Fibroblast of lung (primary cell): ENCODE measurements at places on chromosomes 7 and 10.
A peak's percentile ranks its signal among the peaks of the same experiment; 100 is the strongest.

GRCh38 chr7:100629117-100629716 lies 12.1 kb downstream of the TFR2 start:
- no peak for DNase-seq

- DNase-seq, result no peak
Measured at GRCh38 chr10:122404576-122404975, 30.1 kb downstream of the PLEKHA1 start.

DNA sequence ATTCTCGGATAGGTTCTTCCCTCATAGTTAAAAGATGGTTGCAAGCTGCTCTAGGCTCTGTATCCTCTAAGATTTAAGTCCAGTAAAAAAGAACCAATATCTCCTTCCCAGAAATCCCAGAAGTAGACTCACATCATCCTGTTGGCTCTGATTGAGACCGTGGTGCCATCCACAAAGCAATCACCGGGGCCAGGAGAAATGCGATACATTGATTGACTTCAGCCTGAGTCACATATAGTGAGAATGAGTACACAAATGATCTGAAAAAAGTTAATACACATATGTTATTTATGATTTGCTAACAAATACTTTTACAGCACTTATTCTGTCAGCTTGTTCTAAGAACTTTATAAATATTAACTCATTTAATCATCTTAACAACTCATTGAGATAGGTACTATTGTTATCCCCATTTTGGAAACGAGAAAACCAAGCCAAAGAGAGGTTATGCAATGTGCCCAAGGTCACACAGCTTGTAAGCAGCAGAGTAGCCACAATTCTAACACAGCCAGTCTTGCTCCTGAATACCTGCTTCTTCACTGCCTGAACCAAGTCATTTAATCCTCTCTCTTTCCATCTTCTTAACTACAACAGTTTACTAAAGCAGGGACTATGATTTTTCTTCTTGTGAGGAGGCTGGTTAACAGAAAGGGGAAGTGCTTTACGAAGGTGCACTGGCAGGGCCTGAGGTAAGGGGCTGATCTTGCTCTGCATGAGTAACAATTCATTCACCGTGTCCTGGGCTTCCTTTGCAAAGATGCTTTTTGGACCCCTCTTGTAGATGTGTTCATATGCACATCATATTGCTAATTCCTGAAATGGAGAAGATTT lies 177.0 kb downstream of the REEP3 start:
- DNase-seq, result no peak

- DNase-seq, result peak; percentile 89
Measured at GRCh38 chr7:43639858-43640491, 57.1 kb downstream of the STK17A start.

DNA sequence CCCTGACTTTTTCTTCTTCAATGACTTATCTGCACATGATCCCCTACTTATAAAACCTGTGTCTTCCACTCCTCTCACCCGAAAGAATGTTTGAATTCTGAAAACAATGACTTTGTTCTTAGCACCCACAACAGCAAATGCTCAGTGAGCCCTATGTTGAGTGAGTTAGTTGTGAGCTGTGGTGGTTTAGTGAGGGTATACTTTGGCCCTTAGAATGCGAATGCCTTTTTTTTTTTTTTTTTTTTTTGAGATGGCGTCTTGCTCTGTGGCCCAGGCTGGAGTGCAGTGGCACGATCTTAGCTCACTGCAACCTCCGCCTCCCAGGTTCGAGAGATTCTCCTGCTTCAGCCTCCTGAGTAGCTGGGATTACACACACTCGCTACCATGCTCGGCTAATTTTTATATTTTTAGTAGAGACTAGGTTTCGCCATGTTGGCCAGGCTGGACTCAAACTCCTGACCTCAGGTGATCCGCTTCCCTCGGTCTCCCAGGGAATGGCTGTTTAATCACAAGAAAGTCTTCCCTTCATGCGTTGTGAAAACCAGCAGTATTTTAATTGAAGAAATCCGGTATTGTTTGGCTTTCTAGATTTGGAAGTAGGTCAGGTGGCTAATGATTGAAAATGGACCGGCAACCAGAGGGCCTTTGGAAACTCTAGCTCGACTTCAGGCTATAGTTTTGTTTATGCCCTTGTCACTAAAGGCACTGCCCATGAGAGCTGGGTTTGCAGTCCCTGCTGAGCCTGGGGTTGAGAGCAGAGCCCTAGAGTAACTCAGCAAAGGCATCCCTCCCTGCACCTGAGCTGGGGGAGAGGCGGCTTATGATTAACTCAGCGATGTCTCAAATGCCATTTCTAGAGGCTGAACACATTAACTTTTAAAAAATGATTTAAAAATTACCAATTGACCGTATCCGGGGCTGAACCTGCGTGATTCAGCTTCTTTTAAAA lies 41.3 kb downstream of the CUX1 start:
- no peak for DNase-seq

DNA sequence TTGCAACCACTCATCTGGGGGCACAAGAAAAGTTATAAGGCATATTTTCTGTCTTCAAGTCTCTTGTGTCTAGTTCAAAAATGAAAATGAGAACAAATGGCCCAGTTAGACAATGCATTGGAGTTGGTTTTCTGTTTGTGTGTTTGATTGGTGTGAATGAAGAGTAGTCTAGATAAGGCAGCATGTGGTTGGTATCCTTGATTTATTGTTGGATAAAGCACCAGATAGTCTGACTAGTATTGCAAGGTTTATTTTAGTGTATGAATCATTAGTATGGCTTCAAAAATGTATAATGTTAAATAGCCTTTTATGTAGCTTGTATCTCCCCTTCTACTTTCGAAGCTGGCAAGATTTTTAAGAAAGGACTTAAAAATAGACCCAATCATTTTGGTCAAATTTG lies 237.3 kb downstream of the CDK14 start:
- DNase-seq, result peak; percentile 76

DNA sequence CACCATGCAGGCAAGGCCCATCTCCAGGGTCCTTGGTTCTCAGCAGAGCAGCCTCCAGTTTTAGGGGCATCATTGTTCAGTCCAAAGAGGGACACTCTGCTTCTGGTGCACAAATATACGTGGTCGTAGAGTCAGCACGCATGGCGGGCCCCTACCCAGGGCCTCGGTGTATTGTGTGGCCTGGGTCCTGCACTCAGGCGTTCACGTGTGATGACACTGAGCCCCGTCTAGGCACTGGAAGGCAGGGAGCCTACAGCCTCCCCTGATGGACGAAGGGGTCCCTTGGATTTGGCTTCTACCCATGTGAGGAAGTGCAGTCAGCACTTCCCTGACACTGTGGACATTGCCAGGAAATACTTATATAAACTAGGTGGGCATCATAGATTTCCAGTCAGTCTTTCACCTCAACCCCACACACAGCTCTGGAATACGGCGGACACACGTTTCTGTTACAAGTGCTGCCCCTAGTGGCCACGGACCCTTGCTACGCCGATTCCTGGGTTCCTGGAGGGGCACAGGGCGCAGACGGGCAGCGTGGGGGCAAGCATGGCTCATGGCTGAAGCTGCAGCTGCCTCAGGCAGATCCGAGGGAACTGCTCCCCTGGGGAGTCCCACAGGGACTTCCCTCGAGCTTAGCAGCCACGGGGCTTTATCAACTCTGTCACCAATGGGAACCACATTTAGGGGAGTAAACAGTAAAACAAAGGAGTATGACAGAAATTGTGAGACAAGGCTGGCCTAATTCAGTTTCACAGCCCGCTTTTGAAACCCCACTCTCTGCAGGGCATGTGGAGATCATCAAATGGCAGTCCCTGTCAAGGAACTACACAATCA lies 25.4 kb downstream of the AIFM2 start:
- DNase-seq, result no peak

DNA sequence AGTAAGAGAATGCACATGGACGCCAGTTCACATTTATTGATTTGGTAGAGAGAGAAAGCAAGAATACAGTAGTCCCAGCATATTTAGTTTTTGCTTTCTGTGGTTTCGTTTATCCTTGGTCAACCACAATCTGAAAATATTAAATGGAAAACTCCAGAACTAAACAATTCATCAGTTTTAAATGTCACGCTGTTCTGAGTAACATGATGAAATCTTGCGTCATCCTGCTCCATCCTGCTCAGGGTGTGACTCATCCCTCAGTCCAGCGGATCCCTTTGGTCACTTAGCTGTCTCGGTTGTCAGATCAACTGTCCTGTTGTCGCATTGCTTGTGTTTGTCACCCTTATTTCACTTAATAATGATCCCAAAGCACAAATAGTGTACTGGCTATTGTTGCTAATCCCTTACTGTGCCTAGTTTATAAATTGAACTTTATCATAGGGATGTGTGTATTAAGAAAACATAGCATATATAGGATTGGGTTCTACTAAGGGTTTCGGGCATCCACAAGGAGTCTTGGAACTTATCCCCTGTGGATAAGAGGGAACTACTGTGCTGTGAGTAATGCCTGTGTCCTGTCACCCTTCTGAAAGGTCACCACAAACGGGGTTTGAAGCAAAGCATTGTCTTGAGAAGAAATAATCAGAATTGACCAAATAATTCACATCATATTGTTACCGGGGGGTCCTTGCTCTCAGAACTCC lies 73.6 kb downstream of the OTUD1 start:
- DNase-seq, result peak; percentile 94

DNA sequence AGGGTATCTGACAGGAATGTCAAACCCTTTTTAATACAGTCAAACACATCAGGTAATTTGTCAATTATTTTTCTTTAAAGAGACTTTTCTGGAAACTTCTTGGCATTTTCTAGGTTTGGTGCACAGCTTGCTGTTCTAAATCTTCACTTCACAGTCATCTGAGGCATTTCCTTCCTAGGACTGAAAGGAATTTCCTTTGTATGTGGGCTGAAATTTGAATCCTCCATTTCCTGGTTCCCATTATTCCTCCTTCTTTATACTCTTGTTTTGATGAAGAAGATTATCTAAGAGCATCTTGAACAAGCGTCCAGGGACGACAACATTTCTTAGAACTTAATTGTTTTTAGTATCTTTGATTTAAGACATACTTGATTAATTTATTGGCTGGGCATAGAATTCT lies 24.9 kb downstream of the CALD1 start:
- DNase-seq, result peak; percentile 73

GRCh38 chr7:19060761-19061259 lies 56.6 kb downstream of the TWIST1 start:
- DNase-seq, result peak; percentile 42

DNA sequence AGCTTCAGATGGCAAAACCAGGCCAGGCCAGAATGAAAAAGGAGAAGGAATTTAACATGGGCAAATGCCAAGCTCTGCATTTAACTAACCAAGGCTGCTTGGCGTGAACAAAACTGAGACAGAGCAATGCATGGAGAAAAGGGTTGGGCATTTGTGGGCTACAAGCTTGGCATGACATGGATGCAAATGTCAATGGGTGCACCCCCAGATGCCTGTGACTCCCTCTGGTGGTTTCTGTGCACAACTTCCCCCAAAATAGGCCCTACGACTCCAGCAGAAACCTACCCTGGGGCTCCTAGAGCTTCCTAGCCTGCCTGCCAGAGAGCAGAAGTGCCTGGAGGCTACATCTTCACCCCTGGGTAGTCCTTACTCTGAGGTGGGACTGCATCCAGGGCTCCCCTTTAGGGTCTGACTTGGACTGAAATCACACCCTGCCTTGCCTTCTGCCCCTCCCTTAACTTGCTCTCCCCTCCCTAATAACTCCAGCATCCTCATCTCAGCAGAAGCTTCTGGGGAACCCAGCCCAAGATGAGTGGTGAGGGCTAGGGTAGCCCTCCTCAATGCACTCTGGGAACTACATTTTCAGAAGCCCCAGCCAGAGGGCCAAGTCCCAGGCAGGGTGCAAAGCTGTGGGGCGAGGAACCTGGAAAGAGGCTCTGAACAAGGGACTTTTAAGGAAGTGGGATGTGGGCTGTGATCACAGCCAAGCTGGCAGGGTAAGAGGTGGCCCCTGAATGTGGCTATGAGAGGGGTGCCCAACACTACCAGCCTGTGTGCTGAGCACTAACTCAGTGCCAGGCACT lies 11.3 kb downstream of the GPRIN2 start:
- DNase-seq, result no peak

DNA sequence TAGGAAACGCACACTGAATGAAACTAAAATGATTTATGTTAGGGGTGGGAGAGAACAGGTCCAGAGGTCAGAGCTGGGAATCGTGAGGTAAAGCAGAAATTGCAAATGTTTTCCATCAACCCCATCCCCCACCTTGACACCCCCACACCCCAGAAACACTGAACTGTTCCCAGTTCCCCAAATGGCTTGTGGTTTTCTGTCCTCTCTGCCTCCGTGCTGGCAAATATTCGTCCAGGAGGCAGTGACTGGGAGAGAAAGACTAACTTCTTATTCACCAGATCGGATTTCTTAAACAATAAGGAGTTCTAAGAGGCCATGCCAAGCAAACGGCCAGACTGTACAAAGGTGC lies 730 bp upstream of the RASSF4 start:
- DNase-seq, result no peak

- peak; percentile 63 for DNase-seq
Measured at GRCh38 chr7:158863611-158864506, 7.5 kb downstream of the DYNC2I1 start.

DNA sequence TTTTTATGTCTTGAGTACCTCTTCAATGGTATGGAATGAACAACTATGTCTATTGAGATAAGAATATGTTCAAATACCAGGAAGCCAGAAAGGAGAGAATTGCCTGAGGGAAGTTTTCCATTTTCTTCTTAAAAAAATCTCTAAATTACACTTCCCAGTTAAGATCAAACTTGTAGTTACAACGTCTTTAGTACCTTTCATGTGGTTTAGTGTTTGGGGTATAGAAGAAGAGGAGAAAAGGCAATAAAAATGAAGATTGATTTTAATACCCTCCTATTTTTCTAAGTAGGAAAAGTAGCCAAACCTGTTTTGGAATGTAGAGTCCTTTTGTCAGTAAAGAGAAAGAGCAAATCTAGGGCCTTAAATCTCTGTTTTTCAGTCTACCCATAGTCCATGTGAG lies 470.0 kb upstream of the SEMA3A start:
- no peak for DNase-seq

- peak; percentile 68 for DNase-seq
Measured at GRCh38 chr10:63681993-63682697, 160.9 kb downstream of the REEP3 start.

DNA sequence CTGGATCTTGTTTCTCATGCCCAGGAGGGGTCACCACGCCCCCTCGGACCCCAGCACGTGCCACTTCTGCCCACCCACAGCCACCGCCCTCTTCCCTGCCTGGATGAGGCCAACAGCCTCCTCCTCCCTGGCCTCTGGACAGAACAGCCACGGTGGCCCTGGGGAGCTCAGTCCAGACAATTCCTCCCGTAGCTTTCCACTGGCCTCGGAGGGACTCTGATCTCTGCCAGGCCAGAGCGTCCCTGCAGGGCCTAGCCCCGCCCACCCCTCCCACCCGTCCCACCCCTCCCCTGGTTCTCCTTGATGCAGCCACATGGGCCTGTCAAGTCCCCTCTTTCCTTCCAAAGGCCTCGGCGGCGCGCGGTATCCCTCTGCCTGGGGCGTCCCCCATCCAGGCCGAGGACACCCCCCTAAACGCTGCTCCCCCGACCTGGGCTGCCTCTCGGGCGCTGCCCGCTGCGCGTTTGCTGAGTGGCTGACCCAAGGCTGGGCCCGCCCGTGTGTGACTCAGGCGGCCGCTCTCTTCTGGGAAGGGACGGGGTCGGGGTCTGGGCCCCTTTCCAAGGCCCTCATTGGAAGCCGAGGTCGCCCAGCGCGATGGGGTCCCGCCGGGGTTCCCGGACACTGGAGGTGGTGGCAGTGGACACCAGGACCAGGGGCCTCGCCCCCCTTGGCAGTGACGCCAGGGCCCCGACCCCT lies 557 bp downstream of the TMEM120A start:
- DNase-seq, result peak; percentile 51

GRCh38 chr7:132130497-132130896 lies 445.8 kb downstream of the PLXNA4 start:
- no peak for DNase-seq
